ENCODE measurements at places on chromosomes 11 and 22.

GRCh38 chr11:23903044-23903704 lies 593.7 kb upstream of the LUZP2 start:
- DNase-seq: no peak

- DNase-seq: no peak
These were observed 63.4 kb downstream of the NRXN2 start for GRCh38 chr11:64659417-64660144.

DNA sequence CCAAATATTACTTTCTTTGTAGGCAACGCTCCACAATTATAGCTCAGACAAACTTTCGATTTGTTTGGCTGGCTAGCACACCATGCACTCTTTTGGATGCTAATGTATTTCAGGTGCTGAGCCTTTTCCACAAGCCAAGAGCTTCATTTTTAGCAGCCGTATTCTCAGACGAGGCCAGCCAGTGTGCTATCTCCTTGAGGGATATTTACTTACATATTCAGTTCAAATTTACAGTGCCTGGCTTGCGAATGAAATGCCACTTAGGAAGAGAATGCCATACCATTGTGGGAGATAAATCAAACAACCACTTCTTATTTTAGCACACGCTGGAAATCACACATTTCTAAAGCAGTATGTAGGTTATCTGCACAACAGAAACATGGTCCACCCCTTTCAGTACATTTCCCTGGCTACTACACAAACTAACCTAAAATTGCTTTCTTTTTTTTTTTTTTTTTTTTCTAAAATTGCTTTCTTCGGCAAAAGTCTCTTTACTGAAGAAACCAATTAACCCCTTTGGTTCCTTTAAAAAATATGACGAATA lies 236.9 kb downstream of the CADM1 start:
- DNase-seq: no peak

GRCh38 chr11:100359281-100359680 lies 327.8 kb upstream of the ARHGAP42 start:
- DNase-seq: no peak

DNA sequence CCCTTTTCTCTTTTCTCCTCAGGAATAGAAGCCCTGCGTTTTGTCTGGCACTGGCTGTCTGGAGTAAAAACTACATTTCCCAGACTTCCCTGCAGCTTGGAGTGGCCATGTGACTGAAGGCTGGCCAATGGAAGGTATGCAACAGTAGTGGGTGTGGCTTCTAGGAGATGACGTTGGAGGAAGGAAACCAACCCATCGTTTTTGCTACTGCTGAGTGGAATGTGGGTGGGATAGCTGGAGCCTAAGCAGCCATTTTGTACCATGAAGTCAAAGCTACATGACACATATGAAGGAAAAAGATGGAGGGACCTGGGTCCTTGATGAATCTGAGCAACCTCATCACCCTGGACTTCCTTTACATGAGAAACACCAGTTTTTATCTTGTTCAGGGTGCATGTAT lies 19.6 kb downstream of the FGF3 start:
- peak; percentile 44 for DNase-seq

GRCh38 chr11:92192141-92192540 lies 32.5 kb upstream of the FAT3 start:
- DNase-seq: no peak

GRCh38 chr11:13126430-13126829 lies 117.3 kb downstream of the RASSF10 start:
- DNase-seq: no peak

DNA sequence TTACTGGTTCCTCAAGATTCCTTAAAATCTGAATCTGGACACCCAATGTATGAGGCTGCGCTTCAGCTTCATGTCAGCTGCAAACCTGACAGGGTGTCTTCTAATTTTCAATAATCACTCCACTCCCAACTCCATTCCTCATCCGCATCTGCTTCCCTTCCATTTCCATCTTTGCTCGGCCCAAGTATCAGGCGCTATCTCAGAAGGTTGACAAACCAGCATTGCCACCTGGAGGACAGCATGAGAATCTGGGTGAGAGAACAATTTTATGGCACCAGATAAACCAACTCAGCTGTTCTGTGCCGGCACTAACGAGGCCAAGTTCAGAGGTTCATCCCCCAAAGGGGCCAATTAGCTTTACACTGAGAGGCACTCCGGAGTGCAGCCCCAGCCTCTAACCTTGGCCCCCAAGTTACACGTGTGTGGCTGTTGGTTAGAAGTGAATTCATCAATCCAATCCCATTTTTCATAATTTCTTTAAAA lies 79.1 kb upstream of the LMO2 start:
- no peak for DNase-seq

DNA sequence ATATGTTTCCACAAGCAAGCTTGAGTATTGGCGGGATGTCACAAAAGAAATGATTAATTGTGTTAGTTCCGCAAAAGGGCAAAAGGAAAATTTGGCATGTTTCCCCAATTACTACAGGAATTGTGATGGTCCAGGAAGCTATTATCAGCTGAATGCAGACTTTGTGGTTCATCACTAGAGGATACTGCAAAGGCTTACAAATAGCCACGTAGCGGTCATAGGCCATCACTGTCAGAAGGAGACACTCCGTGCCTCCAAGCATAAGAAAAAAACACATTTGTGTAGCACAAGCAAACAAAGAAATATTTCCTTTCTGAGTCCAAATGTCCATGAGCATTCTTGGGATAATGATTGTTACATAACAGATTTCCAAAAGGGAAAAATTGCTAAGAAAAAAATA lies 1.8 kb downstream of the OR10AG1 start:
- no peak for DNase-seq

- DNase-seq: no peak
These were observed 6.2 kb upstream of the KCNA4 start for GRCh38 chr11:30023074-30023473.

DNA sequence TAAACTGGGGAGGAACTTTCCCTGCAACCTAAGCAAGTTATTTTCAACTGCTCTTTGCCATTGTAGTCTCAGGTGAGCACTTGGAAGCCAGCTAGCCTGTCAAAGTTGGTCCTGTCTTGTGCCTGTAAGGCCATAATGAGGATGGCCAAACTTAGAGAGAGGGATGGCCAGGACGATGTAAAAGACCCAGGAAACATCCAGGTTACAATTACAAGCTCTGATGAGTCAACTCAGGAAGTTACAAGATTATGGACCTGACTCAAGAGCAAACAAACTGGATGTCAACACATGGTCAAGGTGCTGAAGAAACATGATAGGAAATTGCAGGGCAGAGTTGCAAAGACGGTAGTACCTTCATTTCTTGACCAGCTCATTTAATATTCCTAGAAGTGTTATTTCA lies 1.6 kb downstream of the GTPBP1 start:
- no peak for DNase-seq

- no peak for DNase-seq
These were observed 1.3 kb downstream of the ACTN3 start for GRCh38 chr11:66548041-66548440.

DNA sequence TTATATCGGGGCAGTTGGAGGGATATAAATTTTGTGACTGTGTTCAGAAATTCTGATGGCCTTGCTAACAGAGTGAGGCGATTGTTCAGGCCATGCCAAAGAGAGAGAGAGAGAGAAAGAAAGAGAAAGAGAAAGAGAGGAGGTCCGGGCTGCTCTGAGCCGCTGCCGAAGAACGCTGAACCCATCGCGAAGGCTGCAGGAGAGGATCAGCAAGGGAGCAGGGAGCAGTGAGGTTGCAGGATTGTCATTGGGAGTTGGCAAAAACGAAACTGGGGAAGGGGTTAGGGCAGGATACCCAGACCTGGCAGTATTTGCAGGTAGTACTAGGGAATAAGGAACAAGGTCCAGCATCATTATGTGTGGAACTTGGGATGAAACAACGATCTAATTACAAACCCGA lies 537.1 kb downstream of the INSC start:
- DNase-seq: no peak

- DNase-seq: no peak
These were observed 151.1 kb upstream of the CHORDC1 start for GRCh38 chr11:90373971-90374370.

- no peak for DNase-seq
These were observed 45.9 kb upstream of the ARHGAP20 start for GRCh38 chr11:110757962-110758755.

- DNase-seq: no peak
These were observed 26.2 kb upstream of the LIPT2 start for GRCh38 chr11:74519710-74520109.

- DNase-seq: no peak
These were observed 172.9 kb upstream of the NECTIN1 start for GRCh38 chr11:119901657-119902577.

GRCh38 chr11:133549826-133550225 lies 17.5 kb upstream of the OPCML start:
- DNase-seq: no peak

DNA sequence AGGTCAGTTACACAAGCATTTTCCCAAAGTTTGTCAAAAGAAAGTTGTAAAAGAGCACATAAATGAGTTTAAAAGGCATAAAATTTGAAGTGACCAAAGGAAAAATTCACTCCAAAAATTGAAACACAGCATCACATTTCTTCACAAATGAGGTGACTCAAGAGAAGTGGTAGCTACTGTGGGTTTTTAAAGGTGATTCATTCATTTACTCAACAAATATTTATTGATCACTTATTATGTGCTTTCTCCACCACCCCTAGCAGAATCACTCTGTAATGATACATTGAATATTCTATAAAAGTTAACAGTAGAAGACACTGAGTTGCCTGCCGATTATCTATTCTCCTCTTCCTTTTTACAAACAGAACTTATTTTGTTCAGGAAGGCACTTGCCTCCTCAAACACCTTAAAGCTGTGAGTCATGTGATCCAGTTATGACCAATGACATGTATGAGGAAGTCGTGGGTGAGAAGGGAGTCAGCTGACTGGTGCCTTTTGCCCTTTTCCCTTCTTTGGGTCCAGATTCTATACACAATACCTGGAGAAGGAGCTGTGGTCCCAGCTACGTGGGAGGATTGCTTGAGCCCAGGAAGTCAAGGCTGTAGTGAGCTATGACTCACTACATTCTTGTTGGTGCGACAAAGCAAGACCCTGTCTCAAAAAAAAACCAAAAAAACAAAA lies 67.7 kb upstream of the CLNS1A start:
- no peak for DNase-seq

DNA sequence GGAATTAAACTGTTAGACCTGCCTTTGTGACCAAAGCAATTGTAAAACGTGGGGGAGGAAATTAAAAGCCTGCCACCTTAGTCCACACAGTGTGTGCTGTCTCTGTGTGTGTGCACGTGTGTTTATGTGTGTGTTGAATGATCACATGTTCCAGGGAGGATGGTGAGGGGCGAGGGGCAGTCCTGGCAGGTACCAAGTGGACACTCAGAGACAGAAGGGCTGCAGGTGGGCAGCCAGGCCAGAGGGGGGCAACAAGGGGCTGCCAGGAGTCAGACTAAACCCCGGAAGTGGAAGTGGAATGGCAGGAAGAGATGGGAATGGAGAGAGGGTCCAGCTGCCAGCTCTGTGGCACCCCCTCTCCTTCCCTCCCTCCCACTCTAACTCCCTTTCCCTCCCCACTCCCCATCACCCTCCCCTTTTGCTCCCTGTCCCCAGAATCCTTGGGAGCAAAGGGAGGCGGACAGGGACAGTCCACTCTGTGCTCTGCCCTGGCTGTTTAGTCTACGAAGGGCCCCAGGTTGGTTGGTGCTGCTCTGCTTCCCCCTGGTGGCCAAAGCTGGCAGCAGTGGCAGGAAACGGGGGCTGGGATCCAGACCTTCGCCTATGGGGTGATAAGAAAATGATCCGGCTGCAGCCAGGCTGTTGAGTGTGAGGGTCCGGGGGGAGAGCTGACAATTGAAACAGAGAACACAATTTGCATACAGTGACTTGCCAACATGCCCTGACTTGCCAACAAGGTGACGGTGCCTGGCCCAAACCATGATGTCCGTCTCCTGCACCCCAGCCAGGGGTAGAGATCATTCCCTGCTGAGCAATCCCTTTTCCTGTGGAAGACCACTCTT lies 24.4 kb downstream of the P2RY2 start:
- no peak for DNase-seq

- DNase-seq: no peak
These were observed 26.2 kb downstream of the MCM5 start for GRCh38 chr22:35425971-35426800.

DNA sequence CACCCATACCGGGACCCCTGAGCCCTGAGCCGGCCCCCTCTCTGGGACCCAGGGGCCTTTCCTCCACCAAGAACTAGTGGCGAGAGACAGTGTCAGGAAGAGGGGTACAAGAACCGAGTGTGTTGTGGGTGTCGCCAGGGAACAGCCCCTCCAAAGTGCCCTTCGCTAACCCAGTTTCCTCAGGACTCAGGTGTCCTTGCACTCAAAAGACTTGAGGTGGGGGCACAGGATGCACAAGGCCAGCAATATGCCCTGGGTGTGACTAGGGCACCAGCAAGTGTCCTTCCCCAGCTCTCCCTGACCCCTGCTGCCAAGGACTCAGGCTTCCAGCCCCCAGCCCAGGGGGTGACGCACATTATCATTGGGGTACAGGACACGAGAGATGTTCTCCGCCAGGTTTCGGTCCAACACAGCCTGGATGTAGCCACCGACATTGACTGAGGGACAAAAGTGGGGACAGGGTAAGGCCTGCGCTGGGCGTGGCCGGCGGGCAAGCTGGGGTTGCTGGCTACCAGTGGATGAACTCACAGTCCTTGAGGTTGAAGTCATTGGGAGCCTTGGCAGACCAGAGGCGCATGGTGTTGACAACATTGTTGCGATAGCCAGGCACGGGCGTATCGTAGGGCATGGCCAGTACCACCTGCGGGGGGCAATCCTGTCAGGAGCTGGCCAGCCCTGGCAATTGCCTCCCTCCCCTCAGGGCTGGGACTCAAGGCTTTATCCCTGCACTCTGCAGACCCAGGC lies 4.7 kb downstream of the PYGM start:
- DNase-seq: no peak

- no peak for DNase-seq
These were observed 1.4 kb upstream of the TCN2 start for GRCh38 chr22:30605449-30606110.

DNA sequence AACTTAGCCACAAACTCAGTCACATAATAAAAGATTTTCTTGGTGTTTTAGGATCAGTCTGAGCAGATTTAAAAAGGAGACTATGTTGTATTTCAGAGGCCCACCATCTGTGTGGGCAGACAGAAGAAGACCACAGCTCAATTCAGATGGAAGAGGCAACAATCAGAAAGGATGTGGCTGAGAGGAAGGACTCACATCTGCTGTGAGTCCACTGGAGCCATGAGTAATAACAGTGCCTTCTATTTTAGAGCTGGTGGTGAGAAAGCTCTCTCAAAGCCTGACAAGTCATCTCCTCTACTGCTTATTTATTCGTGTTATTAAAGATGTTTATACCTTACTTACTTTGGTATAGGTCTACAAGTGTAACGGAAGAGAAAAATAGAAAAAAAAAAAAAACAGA lies 357.2 kb downstream of the OPCML start:
- no peak for DNase-seq

GRCh38 chr11:95148938-95149337 lies 59.3 kb downstream of the ENDOD1 start:
- no peak for DNase-seq

GRCh38 chr11:60251485-60252212 lies 8.7 kb upstream of the MS4A4E start:
- DNase-seq: no peak

Measured in cerebellar nuclear complex (tissue), 1 donor.